ENCODE measurements at places on chromosomes 11 and 22.
A peak's percentile ranks its signal among the peaks of the same experiment; 100 is the strongest.

DNA sequence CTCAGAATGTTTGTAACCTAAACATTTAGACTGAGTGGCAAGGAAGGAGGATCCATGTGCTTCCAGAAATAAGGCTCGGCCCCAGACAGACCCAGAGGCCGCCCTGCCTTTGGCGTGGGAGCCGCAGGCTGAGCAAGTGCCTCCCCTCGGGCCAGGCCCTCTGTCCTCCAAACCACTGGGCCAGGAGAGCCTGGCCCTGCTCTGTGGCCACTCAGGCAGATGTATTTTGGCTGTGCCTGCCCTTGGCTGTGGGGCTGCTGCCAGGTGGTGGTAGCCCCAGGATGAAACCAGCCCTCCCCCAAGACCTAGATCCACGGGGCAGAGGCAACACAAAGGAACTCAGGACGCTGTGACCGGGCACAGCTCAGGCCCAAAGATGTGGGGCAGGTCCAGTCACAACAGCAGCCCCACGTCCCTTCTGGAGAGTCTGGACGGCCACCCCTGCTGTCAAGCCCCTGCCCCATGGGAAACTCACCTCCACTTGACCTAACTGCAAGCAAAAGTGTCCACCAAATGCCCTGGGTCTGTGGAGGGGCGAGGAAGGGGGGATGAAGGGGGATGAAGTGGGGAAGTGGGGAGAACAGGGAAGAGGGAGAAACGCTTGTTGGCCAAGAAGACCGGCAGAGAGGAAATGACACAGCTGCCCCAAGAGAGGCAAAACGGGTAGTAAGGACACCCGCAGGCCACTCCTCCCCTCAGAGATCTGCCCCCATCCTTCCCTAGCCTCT is 24.0 kb downstream of the PISD start:
- DNase-seq: no peak
- no peak overlapping the region for H3K4me3 ChIP-seq
- H3K4me1 ChIP-seq: peaks cover 43% of the 10 kb centered on the region
- H3K27ac ChIP-seq: peak overlapping the region; percentile 56

DNA sequence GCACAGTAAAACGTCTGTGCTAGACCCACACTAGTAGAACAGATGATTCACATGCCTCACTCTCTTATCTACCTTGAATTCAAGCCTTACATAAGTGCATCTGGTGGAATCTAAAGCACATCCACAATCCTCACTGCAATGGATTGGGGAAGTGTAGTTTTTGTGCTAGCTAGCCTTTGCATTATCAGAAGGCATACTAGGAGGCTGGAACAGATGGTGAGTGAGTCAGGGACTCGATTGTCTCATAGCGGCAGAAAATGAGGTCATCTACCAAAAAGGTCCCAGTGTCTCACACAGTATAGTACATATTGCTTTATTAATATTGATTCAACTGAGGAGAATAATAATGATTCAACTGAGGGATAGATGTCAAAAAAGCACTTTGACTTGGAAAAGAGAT is 9.3 kb downstream of the MSANTD4 start:
- H3K27ac ChIP-seq: no peak overlapping the region
- H3K4me1 ChIP-seq: peaks cover 41% of the 10 kb centered on the region
- no peaks in the 10 kb centered on the region for H3K27me3 ChIP-seq
- H3K4me3 ChIP-seq: no peak overlapping the region

DNA sequence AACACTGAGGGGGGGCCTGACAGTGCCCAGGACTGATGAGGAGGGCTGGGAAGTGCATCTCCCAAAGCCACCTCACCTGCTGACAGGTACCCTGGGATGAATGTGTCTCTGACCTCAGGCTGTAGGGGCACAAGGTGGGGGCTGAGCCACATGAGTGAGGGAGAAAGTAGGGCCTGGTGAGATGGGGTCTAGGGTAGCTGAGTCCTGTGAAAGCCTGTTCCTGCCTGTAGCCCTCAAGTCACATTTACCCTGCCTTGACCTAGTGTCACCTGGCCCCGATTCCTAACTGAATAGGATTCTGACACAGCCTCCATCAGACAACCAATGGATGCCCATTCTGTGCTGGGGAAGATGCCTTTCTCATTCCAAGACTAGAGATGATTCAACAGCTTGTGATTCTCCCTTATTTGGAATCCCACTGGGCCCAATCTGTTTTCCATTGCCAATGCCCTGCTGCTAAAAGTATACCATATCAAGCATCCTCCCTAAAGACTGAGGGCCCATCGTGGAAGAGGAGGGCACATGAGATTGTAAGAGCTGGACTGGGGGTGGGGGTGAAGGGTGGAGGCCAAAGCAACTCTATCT is 11.1 kb upstream of the RFPL1 start:
- DNase-seq: no peak
- H3K27me3 ChIP-seq: peaks cover 2% of the 10 kb centered on the region
- H3K27ac ChIP-seq: no peak overlapping the region
- H3K36me3 ChIP-seq: no peaks in the 10 kb centered on the region
- H3K4me1 ChIP-seq: no peaks in the 10 kb centered on the region

DNA sequence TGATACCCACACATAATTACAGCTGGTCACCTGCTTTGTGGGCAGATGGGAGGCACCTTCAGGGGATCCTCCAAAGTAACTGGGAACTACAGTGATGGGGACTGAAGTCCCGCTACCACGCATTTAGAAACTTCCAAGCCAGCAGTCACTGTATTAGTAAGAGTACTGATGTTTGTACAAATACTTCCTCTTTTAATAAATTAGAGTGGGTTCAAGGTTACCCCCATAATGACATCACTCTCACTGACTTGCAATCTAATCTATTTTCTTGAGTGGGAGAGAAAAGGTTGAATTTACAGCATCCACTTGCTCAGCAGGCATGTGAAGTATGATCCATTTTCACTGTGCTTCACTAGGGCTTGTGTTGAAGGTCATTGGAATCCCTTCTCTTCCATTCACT is 72.1 kb upstream of the TIMP3 start:
- no peaks in the 10 kb centered on the region for H3K4me1 ChIP-seq
- no peak overlapping the region for H3K4me3 ChIP-seq
- H3K36me3 ChIP-seq: no peaks in the 10 kb centered on the region

- H3K36me3 ChIP-seq: peaks cover 2% of the 10 kb centered on the region
- DNase-seq: peak; percentile 47
- peaks cover 50% of the 10 kb centered on the region for H3K4me1 ChIP-seq
- H3K27me3 ChIP-seq: no peaks in the 10 kb centered on the region
- no peak overlapping the region for H3K4me3 ChIP-seq
Measured at GRCh38 chr11:35330931-35331330, 88.4 kb downstream of the SLC1A2 start.
